Nephron progenitor cell (in vitro differentiated cells): ENCODE measurements at places on chromosomes 13 and 19.

DNA sequence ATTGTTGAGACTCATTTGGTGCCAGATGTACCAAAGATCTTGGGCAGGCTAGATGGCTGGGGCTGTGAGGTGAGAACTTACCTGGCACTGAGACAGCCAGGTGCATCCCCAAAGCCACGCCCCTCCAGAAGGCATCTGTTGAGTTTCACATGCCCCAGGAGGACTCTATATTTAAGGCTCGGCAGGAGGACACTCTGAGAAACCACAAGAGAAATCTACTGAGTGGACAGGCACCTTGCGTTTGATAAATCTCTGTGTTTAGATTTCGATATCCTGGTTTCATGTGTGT lies 197.9 kb upstream of the ZNF536 start:
- no peak for DNase-seq

GRCh38 chr19:29569038-29569911 lies 36.8 kb upstream of the POP4 start:
- DNase-seq, result no peak

DNA sequence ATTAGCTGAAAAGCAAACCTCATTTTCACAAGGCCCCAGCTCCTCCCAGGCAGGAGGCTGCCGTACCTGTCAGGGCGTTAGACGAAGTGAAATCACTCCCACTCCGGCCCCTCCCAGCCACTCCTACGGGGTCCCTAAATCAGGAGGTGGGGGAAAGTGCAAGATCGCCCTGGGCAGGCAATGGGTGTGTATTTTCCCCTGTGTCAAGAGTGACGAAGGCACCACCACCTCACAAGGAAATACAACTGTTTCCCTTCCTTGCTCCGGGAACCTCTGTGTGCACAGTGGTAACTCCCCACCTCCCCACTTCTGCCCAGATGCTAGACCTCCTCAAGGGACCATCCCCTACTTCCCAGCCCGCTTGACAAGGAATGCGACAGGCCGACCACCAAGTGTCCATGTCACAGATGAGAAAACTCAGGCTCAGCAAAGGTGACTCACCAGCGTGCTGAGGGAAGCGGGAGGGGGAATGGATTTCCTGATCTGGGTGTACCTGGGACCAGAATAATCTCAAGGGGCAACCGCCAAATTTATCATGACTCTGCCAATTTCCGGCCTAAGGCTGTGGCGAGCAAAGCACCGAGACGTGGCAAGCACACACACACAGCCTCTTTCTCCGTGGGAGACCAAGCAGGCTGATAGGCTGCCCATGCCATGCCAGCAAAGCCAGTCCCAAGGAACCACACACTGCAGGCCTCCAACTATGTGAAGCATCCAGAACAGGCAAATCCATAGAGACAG lies 7.3 kb downstream of the PPP6R1 start:
- DNase-seq, result no peak

DNA sequence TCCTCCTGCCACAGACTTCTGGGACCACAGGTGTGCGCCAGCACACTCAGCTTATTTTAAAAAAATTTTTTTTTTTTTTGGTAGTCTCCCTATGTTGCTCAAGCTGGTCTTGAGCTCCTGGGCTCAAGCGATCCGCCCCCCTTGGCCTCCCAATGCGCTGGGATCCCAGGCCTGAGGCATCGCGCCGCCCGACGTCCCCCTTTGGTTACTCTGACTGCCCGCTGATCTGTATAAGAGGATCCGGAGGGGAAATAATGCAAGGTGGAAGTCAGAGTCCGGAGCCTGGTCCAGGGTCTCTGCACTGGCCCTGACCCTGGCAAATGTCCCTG lies 486 bp upstream of the ZNF805 start:
- no peak for DNase-seq

- no peak for DNase-seq
Observed at GRCh38 chr13:72552731-72553130, 174.7 kb downstream of the MZT1 start.
